ENCODE measurements at places on chromosomes 13 and 19. TPM values are rescaled to one million over a fixed set of nuclear protein-coding genes. Genes with fewer than 3 reads are reported as not detected.

Gene CEP89
- total RNA-seq: 20.0 TPM

Gene TEKTIP1
- total RNA-seq: 8.3 TPM

Gene TMEM38A
- 0.87 TPM for total RNA-seq

Gene APC2
- not detected for total RNA-seq

Gene EDNRB
- not detected for total RNA-seq

Gene ZNF865
- 14.8 TPM for total RNA-seq

Gene RCBTB1
- total RNA-seq: 19.3 TPM

Gene MAB21L1
- total RNA-seq: not detected

Gene KLK2
- not detected for total RNA-seq

Gene CYP2B6
- not detected for total RNA-seq

- DNase-seq: no peak
- H3K4me1 ChIP-seq: no peaks in the 10 kb centered on the region
- no peak overlapping the region for H3K27ac ChIP-seq
- no peak overlapping the region for H3K4me3 ChIP-seq
- no peaks in the 10 kb centered on the region for H3K36me3 ChIP-seq
Measured at GRCh38 chr13:111547726-111548273, 227.4 kb downstream of the TEX29 start.

GRCh38 chr19:55223291-55224037, 5.1 kb downstream of the TMEM86B start:
- no peak overlapping the region for H3K4me3 ChIP-seq
- H3K27me3 ChIP-seq: no peaks in the 10 kb centered on the region
- peak overlapping the region; percentile 70 for H3K27ac ChIP-seq
- H3K36me3 ChIP-seq: peaks cover 42% of the 10 kb centered on the region

- H3K4me3 ChIP-seq: no peak overlapping the region
- no peaks in the 10 kb centered on the region for H3K4me1 ChIP-seq
- no peaks in the 10 kb centered on the region for H3K36me3 ChIP-seq
- no peak for DNase-seq
Measured at GRCh38 chr13:47454986-47455385, 546.1 kb downstream of the SUCLA2 start.

DNA sequence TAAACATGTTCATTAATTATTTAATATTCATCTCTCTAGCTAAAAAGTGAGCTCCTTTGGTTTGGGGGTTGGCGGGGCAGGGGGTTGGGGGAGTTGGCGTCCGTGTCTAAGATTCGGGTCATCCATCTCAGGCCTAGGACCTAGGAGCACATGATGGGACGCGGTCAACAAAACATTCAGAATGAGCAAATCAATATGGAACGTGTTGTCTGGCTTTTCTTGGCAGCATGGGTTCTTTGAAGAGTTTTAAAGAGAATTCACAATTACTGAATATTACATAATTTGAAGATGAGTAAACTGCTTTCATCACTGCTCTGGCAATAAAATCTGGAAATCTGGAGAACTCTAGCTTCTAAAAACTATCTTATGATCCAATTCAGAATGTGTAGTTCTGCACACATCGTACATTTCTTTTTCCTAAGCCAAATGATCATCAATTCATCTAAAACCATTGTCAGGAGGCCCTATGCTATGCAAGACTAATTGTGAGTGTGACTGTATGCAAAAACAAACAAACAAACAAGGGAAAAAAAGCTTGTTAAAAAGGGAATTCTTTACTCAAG, 5.4 kb upstream of the ARGLU1 start:
- H3K4me1 ChIP-seq: peaks cover 23% of the 10 kb centered on the region
- H3K27ac ChIP-seq: no peak overlapping the region
- H3K27me3 ChIP-seq: no peaks in the 10 kb centered on the region
- no peak for DNase-seq
- no peak overlapping the region for H3K4me3 ChIP-seq

- H3K27me3 ChIP-seq: peaks cover 11% of the 10 kb centered on the region
- no peak for DNase-seq
- H3K36me3 ChIP-seq: no peaks in the 10 kb centered on the region
- H3K4me1 ChIP-seq: no peaks in the 10 kb centered on the region
Measured at GRCh38 chr13:49951754-49952535, 15.8 kb upstream of the SPRYD7 start.

- peaks cover 2% of the 10 kb centered on the region for H3K36me3 ChIP-seq
- H3K4me1 ChIP-seq: peaks cover 41% of the 10 kb centered on the region
- peak overlapping the region; percentile 17 for H3K4me3 ChIP-seq
- peak; percentile 44 for DNase-seq
- peak overlapping the region; percentile 65 for H3K27ac ChIP-seq
- H3K27me3 ChIP-seq: no peaks in the 10 kb centered on the region
Measured at GRCh38 chr19:42090672-42091071, 14.7 kb downstream of the ZNF574 start.

DNA sequence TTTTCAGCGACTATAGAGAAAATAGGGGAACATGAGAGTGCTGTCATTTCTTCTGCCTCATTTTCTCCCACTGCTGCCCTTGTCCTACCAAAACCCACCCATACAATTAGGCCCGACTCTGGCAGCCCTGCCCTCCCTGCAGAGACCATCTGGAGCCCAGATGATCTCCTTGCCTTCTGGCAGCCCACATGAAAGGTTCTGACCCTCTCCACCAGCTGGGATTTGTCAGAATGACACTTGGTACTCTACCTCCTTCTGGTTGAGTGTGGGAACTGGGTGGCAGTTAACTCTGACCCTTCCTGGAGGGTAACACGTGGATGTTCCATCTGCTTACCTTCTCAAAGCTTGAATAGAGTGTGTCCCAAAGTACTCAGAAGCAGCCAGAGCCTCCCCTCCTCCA, 21.0 kb upstream of the SIAH3 start:
- H3K4me1 ChIP-seq: no peaks in the 10 kb centered on the region
- no peaks in the 10 kb centered on the region for H3K36me3 ChIP-seq
- H3K27me3 ChIP-seq: no peaks in the 10 kb centered on the region
- no peak overlapping the region for H3K27ac ChIP-seq
- no peak for DNase-seq

GRCh38 chr13:112723771-112724170, 33.9 kb downstream of the ATP11A start:
- peaks cover 27% of the 10 kb centered on the region for H3K4me1 ChIP-seq
- H3K27me3 ChIP-seq: no peaks in the 10 kb centered on the region
- H3K36me3 ChIP-seq: no peaks in the 10 kb centered on the region
- H3K4me3 ChIP-seq: no peak overlapping the region
- DNase-seq: no peak

- no peak overlapping the region for H3K27ac ChIP-seq
- peaks cover 28% of the 10 kb centered on the region for H3K4me1 ChIP-seq
- H3K36me3 ChIP-seq: no peaks in the 10 kb centered on the region
Measured at GRCh38 chr13:26050568-26051230, 1.1 kb downstream of the SHISA2 start.

GRCh38 chr13:48891586-48891985, 84.1 kb upstream of the FNDC3A start:
- H3K4me1 ChIP-seq: peaks cover 1% of the 10 kb centered on the region
- H3K36me3 ChIP-seq: no peaks in the 10 kb centered on the region
- no peak overlapping the region for H3K27ac ChIP-seq
- DNase-seq: no peak
- no peak overlapping the region for H3K4me3 ChIP-seq

GRCh38 chr13:103839460-103839859, 773.2 kb upstream of the SLC10A2 start:
- H3K27ac ChIP-seq: no peak overlapping the region
- H3K4me3 ChIP-seq: no peak overlapping the region
- DNase-seq: no peak
- no peaks in the 10 kb centered on the region for H3K27me3 ChIP-seq
- no peaks in the 10 kb centered on the region for H3K4me1 ChIP-seq

- no peak overlapping the region for H3K4me3 ChIP-seq
- H3K27me3 ChIP-seq: peaks cover 7% of the 10 kb centered on the region
- H3K4me1 ChIP-seq: no peaks in the 10 kb centered on the region
Measured at GRCh38 chr13:44172281-44172810, 201.3 kb upstream of the SERP2 start.

DNA sequence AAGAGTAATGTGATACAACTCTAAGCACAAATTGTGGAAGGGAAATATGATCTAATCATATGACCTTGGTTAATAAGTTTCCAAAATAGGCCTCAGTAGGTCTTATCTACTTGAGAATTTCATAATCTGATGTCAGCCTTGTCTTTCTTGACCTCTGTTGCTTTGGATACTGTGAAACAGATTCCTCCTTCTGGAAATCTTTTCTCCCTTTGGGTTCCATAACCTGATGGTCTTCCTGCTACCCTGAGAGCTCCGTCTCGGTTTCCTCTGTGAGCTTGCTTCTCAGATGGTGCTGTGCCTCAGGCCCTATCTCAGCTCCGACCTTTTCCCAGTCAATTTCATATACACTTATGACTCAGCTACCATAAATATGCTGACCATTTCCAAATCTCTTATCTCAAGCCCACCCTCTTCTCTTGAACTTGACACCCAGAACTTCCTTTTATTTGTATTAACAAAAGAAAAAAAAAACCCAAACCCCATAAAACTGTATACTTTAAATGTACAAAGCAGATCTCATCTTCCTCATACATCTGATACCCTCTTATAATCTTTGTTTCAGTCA, 6.4 kb upstream of the SLC46A3 start:
- H3K36me3 ChIP-seq: no peaks in the 10 kb centered on the region
- H3K27ac ChIP-seq: no peak overlapping the region
- no peaks in the 10 kb centered on the region for H3K4me1 ChIP-seq
- no peak for DNase-seq
- peaks cover 25% of the 10 kb centered on the region for H3K27me3 ChIP-seq

- DNase-seq: no peak
- peaks cover 56% of the 10 kb centered on the region for H3K4me1 ChIP-seq
- H3K4me3 ChIP-seq: no peak overlapping the region
- peaks cover 14% of the 10 kb centered on the region for H3K27me3 ChIP-seq
- peaks cover 2% of the 10 kb centered on the region for H3K36me3 ChIP-seq
- no peak overlapping the region for H3K27ac ChIP-seq
Measured at GRCh38 chr19:16336571-16336970, 11.9 kb downstream of the KLF2 start.

- H3K4me3 ChIP-seq: no peak overlapping the region
- H3K27ac ChIP-seq: no peak overlapping the region
- H3K36me3 ChIP-seq: peaks cover 3% of the 10 kb centered on the region
- no peak for DNase-seq
- H3K27me3 ChIP-seq: no peaks in the 10 kb centered on the region
Measured at GRCh38 chr19:47058621-47059022, 10.2 kb upstream of the TMEM160 start.

DNA sequence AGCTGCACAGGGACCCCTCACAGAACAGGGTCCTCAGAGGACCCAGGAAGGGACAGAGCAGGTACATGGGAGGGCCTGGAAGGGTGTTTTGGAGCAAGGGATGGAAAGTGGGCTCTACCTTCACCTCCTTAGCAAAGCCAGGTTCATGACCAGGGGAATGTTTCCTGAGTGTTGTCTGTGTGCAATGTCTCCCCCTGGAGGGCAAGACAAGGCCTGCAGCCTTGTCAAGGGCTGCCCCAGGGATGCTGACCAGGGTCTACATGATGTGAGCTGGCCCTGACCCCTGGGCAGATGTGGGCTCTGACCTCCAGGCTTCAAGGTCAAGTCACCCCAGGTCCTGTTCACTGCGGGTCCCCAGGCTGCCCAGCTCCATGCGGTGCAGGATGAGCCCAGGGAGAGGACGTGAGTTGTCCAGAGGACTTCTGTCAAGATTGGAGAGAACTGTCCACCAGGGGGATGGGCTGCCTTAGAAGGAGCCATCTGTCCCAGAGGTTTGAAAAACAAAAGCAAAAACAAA, 1.0 kb upstream of the CEACAM1 start:
- DNase-seq: peak; percentile 80
- H3K36me3 ChIP-seq: peaks cover 17% of the 10 kb centered on the region

DNA sequence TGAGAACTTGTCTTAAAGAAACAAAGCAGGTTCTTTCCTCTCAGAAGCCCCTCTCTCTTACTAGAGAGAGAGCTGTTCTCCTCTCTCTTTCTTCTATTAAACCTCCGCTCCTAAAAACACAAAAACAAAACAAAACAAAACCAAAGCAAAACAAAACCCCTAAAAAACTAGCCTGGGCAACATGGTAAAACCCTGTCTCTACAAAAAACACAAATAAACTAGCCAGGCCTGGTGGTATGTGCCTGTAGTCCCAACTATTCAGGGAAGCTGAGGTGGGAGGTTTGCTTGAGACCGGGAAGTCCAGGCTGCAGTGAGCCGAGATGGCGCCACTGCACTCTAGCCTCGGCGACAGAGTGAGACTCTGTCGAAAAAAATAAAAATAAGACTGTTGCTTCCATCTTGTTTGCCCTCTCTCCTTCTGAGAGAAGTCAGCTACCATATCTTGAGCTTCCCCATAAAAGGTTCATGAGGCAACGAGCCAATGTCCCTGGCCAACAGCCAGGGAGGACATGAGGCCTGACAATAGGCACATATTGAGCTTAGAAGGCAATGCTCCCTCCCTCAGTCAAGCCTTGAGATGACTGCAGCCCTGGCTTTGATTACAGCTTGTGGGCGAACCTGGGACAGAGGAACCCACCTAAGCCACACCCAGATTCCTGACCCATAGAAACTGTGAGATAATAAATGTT, 17.5 kb upstream of the FLT3 start:
- peaks cover 10% of the 10 kb centered on the region for H3K27me3 ChIP-seq
- H3K36me3 ChIP-seq: no peaks in the 10 kb centered on the region
- H3K4me3 ChIP-seq: no peak overlapping the region
- no peak for DNase-seq
